ENCODE measurements at places on chromosomes 2 and 18.

DNA sequence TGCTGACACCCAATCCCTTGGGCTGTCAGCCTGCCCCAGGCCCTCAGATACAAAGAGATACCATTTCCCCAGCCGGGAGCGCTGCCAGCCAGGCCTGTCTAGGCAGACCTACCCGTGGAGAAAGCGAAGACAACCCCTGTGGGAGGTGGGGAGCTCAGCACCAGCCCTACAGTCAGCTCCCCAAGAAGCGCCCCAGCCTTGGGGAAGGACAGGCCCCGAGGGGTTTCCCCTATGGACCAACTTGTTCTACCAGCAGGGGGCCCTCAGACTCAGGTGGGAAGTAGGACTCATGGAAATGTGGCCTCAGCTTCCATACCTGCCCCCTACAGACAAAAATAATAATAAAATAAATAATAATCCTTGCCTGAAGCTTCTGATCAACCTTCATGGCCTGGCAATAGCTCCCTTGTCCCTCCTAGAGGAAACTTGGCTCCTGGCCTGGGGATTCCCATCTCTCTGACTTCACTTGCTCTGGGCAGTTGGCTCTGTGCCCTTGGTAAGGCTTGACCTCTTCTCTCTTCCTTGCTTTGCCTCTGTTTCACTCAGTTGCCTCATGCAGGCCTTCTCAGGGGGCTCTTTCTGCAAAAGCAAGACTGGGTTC, 7.0 kb downstream of the SLC35F6 start:
- peak; percentile 93 for DNase-seq

GRCh38 chr18:79046522-79046921, 22.7 kb upstream of the ATP9B start:
- no peak for DNase-seq

GRCh38 chr18:64513401-64513800, 364.5 kb upstream of the LINC00305 start:
- no peak for DNase-seq

GRCh38 chr2:239164335-239164871, 236.4 kb downstream of the HDAC4 start:
- DNase-seq: no peak

DNA sequence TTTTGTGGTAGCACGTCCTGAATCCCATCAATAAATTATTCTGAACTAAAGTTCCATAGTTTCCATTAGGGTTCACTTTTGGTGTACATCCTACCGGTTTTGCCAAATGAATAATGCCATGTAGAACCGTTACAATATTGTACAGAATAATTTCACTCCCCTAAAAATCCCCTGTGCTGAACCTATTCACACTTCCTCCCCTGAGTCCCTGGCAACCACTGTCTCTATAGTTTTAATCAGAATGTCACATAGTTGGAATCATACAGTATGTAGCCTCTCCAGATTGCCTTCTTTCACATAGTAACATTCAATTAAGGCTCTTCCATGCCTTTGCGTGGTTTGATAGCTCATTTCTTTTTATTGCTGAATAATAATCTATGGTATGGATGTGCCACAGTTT, 9.6 kb upstream of the CASP8 start:
- no peak for DNase-seq

GRCh38 chr2:41993435-41993925, 54.3 kb upstream of the PKDCC start:
- DNase-seq: no peak

Measured in cardiac fibroblast (primary cell).